Activated CD4-positive, alpha-beta memory T cell treated with anti-CD3 and anti-CD28 coated beads for 36 hours (primary cell): ENCODE measurements at places on chromosomes 3 and 15. TPM values are rescaled to one million over a fixed set of nuclear protein-coding genes. Genes with fewer than 3 reads are reported as not detected.

DNA sequence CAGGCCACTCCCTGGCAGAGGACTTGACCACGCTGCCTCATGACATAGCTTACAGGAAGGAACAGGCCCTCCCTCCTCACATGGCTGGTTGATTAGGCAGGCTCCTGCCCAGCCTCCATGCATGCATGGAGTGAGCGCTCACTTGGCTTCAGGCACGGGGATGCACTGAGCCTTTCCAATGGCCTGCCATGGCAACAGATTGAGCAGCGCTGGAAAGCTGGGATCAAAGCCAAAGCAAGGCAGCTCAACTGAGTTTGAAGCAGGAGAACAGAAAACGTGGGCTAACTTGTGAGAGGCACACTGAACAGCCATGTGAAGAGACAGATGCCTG lies 5.9 kb upstream of the GRAMD2A start:
- no peak for DNase-seq
- peak overlapping the region; percentile 45 for H3K27ac ChIP-seq
- no peak overlapping the region for H3K4me3 ChIP-seq

- H3K27ac ChIP-seq, result no peak overlapping the region
- H3K4me3 ChIP-seq, result no peak overlapping the region
Observed at GRCh38 chr3:99767291-99767690, 50.4 kb upstream of the CMSS1 start.

DNA sequence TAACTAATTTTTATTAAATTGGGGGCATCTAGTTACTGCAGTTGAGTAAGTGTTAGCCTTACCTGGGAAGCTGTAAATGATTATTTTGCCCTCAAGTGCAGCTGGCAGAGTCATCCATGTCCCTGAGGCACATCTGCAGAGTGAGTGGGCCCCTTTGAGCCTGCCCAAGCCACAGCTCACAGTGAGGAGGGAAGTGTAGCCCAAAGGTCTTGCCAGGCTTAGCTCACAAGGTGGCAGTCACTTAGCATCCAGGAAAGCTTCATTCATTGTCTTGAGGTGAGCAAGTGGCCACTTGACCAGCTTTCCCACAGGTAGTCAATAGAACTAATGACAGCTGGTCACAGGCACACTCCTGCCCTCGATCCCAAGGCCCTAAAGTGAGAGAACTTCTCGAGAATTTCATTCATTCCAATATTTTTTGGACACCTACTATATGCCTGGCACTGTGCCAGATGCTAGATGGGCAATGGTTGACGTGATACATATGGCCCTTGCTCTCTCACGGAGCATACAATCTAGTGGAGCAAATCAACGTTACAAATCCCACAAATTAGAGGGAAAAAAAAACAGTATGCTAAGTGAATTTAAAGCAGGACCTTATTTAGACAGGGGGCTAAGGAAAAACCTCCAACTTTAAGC lies 163.3 kb upstream of the IL12A start:
- no peak overlapping the region for H3K27ac ChIP-seq
- H3K4me1 ChIP-seq, result no peaks in the 10 kb centered on the region
- peaks cover 5% of the 10 kb centered on the region for H3K27me3 ChIP-seq
- H3K4me3 ChIP-seq, result no peak overlapping the region
- no peak for DNase-seq

- H3K27ac ChIP-seq, result peak overlapping the region; percentile 49
- H3K4me1 ChIP-seq, result peaks cover 34% of the 10 kb centered on the region
- no peak for DNase-seq
- no peak overlapping the region for H3K4me3 ChIP-seq
- H3K36me3 ChIP-seq, result peaks cover 20% of the 10 kb centered on the region
- no peaks in the 10 kb centered on the region for H3K27me3 ChIP-seq
Observed at GRCh38 chr3:4396542-4396941, 70.5 kb downstream of the SUMF1 start.

DNA sequence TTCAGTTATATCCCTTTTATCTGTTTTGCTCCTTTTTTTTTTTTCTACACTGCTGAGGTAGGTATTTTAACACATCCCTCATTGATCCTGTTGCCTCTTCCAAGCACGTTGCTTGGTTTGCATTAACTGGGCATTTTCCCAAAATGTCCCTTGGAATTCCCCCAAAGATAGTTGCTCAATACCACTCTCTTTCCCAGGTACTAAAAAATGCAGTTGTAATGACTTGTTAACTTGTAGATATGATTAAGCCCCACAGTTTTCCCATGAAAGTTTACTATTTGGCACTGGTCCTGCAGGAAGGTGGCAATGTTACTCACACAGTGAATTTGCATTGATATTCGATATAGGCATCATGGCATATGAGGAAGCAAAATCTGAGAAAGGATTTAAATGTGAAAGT lies 67.1 kb downstream of the GRM7 start:
- H3K4me1 ChIP-seq, result no peaks in the 10 kb centered on the region
- DNase-seq, result no peak
- H3K27ac ChIP-seq, result no peak overlapping the region
- no peaks in the 10 kb centered on the region for H3K27me3 ChIP-seq
- H3K36me3 ChIP-seq, result no peaks in the 10 kb centered on the region

- no peak overlapping the region for H3K4me3 ChIP-seq
- DNase-seq, result no peak
- H3K27ac ChIP-seq, result no peak overlapping the region
- H3K4me1 ChIP-seq, result peaks cover 12% of the 10 kb centered on the region
- peaks cover 2% of the 10 kb centered on the region for H3K36me3 ChIP-seq
Observed at GRCh38 chr3:112751564-112752512, 94.8 kb downstream of the CD200R1L start.

GRCh38 chr3:140767566-140767965 lies 89.7 kb downstream of the TRIM42 start:
- H3K27ac ChIP-seq, result no peak overlapping the region
- H3K27me3 ChIP-seq, result peaks cover 4% of the 10 kb centered on the region
- H3K36me3 ChIP-seq, result no peaks in the 10 kb centered on the region
- no peak for DNase-seq
- H3K4me1 ChIP-seq, result no peaks in the 10 kb centered on the region

DNA sequence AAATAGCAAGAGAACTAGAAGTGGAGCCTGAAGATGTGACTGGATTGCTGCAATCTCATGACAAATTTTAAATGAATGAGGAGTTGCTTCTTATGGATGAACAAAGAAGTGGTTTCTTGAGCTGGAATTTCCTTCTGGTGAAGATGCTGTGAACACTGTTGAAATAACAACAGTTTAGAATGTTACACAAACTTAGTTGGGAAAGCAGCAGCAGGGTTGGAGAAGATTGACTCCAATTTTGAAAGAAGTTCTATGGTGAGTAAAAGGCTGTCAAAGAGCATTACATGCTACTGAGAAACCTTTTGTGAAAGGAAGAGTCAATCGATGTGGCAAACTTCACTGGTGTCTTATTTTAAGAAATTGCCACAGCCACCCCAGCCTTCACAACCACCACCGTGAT lies 220.9 kb upstream of the LRRFIP2 start:
- H3K4me1 ChIP-seq, result no peaks in the 10 kb centered on the region
- DNase-seq, result no peak
- H3K27ac ChIP-seq, result no peak overlapping the region

Gene LAMB2
- not detected for total RNA-seq

Gene ARHGEF26
- total RNA-seq, result 0.34 TPM
